Left cardiac atrium (tissue), 4 donors: ENCODE measurements at places on chromosomes 1 and 21. TPM values are rescaled to one million over a fixed set of nuclear protein-coding genes. Genes with fewer than 3 reads are reported as not detected.

DNA sequence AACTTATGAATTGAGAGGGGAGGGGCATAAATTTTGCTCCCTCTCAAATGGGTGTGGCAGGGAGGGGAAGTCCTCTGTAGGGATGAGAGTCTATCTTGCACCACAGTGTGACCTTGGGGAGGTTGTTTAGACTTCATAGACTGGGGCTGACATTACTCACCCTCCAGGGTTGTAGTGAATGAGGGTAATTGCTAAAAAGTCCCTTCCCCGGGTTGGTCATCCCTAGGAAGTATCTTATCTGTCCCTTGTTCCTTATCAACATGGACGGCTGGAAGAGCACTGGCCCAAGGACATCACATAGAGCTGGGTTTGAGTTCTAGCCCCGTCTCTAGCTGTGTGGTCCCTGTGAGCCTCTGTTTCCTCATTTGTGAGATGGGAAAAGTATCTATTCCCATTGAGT lies 52.4 kb upstream of the SLC2A1 start:
- DNase-seq: no peak

- no peak for DNase-seq
Observed at GRCh38 chr1:79113836-79114235, 107.3 kb upstream of the ADGRL4 start.

DNA sequence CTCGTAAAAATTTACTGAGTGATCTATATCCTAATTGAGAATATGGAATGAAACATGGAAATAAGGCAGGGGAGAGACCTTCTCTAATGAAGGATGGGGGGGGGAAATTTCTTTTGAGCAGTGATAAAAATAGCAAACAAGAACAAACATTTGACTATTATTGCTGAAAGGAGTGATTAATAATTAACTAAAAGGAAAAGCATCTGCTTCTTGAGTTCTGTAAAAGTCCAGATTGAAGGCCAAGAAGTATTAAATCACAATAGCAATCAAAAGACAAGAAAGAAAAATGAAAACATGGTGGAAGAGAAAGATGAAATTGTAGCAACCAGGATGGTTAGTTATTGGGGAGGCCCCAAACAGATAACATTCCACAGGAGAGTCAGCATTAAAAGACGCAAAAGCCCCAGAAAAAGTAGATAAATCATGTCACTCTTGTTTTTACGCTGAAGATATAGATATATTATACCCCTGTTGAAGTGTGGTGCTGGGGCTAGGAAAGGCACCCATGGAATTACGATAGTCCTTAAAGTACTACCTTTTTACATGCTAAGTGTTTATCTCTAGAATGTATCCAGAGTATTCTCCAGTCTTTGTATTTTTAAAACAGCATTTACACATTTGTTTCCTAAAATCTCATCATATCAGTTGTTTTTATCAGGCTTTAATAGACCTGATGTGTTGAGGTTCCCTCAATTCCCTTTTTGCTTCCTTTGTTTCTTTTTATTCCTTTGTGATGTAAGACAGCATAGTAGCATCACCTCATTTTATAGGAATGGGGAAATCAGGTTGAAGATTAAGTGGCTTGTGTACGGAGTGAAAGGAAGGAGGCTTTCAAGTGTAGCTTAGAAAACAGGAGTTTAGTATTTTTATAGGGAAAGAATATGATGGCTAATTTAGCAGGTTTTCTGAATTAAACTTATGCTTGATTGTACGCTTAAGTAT lies 28.9 kb downstream of the DISP1 start:
- no peak for DNase-seq

GRCh38 chr1:185961664-185962063 lies 227.5 kb downstream of the HMCN1 start:
- no peak for DNase-seq

DNA sequence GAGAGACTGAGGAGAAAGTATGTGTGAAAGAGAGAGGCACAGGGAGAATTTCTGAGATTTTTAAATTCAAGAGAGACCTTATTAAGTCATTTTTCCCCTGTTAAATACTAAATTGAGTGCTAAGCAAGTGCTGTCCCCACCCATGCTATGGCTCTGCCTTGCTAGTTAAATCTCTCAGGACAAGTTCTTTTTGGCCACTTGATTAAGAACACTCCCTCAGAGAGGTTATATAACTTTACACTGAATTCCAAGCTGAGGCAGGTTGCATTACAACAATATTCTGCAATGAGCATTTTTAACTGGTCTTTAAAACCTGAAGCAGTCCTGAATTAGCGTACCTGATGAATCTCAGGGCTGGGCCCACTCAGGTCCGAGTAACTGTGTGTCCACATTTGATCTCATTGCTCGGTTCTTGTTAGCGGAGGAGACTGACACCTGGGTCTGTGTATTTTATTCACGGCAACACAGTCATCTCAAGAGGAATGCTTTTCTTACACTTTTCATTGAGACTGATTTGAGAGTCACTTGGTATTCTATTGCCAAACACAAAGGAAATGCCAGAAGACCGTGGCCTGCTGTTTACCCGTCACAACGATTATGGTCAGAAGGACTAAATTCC lies 187.6 kb upstream of the ST6GALNAC5 start:
- no peak for DNase-seq

DNA sequence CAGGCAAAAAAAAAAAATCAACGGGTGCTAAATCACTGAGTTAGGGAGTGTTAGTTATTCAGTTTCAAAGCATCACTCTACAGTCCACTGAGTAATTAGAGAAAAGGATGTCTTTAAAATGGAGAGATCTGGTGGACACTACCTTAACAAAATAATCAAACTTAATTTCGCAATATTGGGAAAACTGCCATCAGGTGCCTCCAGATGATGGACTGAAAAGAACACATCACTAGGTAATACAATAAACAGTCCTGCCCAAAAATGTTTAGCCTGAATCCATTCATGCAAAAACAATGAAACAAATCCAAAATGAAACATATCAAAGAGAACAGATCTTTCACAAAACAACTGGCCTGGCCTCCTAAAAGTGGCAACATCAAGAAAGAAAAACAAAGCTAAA lies 54.1 kb downstream of the ENAH start:
- no peak for DNase-seq

- DNase-seq: no peak
Observed at GRCh38 chr1:15444468-15445389, 6.5 kb downstream of the CTRC start.

Gene DNAJC6
- 13.8 TPM for total RNA-seq
